Activated CD4-positive, alpha-beta memory T cell treated with anti-CD3 and anti-CD28 coated beads for 36 hours (primary cell): ENCODE measurements at places on chromosomes 4 and X. TPM values are rescaled to one million over a fixed set of nuclear protein-coding genes. Genes with fewer than 3 reads are reported as not detected.

Gene CCSER1
- 0.17 TPM for total RNA-seq

Gene BTC
- not detected for total RNA-seq

Gene SMR3B
- not detected for total RNA-seq

Gene CD40LG
- 155 TPM for total RNA-seq

Gene MAGEA2
- not detected for total RNA-seq

Gene CAMK2D
- 82.9 TPM for total RNA-seq

Gene NLRP2B
- total RNA-seq = not detected

Gene DAPP1
- 23.6 TPM for total RNA-seq

Gene MMRN1
- total RNA-seq = 0.10 TPM

Gene PRR32
- total RNA-seq = not detected

Gene ARHGEF6
- 54.1 TPM for total RNA-seq

Gene ABCG2
- 0.81 TPM for total RNA-seq

Gene TRIM60
- not detected for total RNA-seq

Gene BGN
- not detected for total RNA-seq

Gene GAGE13
- not detected for total RNA-seq

Gene SNCA
- total RNA-seq = 2.0 TPM

Gene FRMD7
- not detected for total RNA-seq

Gene TLR10
- total RNA-seq = 0.05 TPM

Gene MRPL1
- total RNA-seq = 46.2 TPM

Gene ATP1B4
- not detected for total RNA-seq

Gene SLC25A4
- 8.4 TPM for total RNA-seq

Gene TAF1
- 24.3 TPM for total RNA-seq
